Sciatic nerve (tissue), 2 donors: ENCODE measurements at places on chromosomes 12 and 14.

- peak; percentile 70 for DNase-seq
Observed at GRCh38 chr12:56082967-56083366, 3.0 kb downstream of the ERBB3 start.

DNA sequence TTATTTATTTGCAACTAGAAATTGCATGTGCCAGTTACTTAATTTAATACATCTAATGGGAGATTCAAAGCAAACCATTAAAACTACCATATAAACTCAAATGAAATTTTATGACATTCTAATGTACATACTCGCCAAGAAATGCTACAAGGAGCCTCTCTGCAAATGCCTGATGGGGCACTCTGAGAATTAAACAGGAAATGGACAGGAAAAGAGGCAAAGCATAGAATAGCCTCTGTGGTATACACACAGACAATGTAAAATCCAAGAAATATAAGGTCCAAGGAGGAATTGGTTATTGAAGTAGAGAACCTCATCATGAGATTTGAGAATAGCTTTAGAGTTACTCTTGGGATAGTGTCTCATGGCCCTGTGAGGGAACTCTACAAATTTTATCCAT is 41.2 kb downstream of the RAB21 start:
- no peak for DNase-seq

DNA sequence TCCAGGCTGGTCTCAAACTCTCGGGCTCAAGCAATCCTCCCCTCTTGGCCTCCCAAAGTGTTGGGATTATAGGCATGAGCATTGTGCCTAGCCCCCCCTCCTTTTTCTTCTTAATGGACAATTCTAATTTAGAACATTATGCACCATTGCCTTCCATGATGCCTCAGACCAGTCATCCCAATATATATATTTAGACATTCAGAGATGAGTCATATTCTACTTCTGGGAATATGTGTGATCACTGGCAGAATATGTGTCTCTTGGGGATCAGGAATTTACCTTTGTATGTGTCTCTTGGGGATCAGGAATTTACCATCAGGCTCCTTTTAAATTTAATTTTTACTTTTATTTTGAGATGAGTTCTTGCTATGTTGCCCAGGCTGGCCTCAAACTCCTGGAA is 7.5 kb upstream of the CCDC177 start:
- no peak for DNase-seq

GRCh38 chr12:124543052-124543589 is 24.3 kb downstream of the NCOR2 start:
- no peak for DNase-seq
